Liver (tissue), 10 donors: ENCODE measurements at places on chromosomes 5 and 9.

GRCh38 chr9:17905366-17905765, 326.5 kb downstream of the SH3GL2 start:
- no peak for DNase-seq

DNA sequence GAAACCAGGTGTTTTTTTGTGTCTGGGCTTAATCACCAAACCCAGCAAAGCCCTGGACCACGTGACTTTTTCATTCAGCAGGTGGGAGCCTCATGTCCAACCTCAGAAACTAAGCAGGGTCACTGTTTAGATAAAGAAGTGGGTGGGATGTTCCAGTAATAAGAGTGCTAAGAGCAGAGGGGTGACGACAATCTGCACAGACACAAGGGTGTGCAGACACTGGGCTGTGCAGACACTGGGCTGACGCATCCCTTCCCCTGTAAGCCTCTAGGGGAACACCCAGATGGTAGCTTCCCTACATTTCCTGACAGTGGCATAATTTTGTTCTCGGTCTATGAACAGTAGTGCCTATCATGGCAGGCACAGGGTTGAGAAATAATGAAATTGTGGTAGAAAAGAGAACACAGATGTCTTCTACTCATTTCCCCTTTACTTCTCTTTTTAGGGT, 85.1 kb downstream of the SAXO1 start:
- DNase-seq: no peak

GRCh38 chr5:80101993-80102392, 66.8 kb downstream of the THBS4 start:
- DNase-seq: no peak

- DNase-seq: peak; percentile 38
These were observed 23.4 kb downstream of the MINAR2 start for GRCh38 chr5:129771058-129771838.

DNA sequence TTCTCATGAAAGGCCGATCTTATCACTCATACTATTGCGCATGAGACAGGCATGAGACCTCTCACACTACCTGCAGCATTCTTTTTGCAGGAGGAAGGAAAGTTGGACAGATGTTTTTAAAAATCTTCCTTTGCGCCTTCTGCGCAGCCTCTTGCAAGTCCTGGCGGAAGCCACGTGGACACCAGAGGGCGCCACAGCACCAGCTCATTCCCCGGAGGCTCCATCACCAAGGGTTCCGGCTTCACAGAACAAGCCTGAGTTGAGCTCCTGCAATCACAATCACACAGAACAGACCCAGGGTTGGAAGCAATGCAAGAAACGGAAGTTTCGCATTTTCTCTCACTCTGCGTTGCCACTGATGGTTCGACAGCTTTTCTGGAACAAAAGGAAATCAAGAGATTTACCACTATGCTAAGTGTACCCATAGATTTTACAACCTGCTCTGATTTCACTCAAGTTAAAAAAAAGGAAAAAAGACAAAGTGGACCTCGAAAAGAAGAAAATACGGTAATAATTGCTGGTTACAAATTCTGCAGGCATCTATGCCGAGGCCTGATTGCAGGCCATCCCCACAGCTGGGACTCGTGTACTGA, 304.7 kb upstream of the MSX2 start:
- DNase-seq: peak; percentile 80

DNA sequence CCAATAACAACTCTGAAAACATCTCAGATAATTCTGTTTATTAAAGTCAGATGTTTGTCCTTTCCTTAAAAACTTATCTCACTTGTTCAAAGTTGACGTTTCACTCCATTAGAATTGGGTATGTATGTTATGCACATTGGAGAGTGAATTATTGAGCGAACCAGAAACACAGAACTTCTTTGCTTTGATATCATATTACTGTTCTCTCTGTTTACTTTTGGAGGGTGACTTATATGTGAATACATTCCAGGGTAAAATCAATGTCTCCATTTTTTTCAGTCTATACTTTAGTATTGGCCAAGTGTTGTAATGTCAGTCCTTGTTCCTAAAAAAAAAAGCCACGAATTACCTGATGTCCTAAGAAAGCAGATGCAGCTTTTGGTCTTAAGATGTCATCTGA, 307.4 kb downstream of the CSNK1G3 start:
- no peak for DNase-seq

GRCh38 chr9:89916001-89916597, 311.3 kb downstream of the GADD45G start:
- DNase-seq: no peak
